ENCODE measurements at places on chromosomes 11 and 22.
A peak's percentile ranks its signal among the peaks of the same experiment; 100 is the strongest.

- no peak for DNase-seq
Measured at GRCh38 chr11:68593441-68593840, 90.9 kb upstream of the GAL start.

GRCh38 chr11:14656536-14657457, 13.2 kb downstream of the PDE3B start:
- no peak for DNase-seq

DNA sequence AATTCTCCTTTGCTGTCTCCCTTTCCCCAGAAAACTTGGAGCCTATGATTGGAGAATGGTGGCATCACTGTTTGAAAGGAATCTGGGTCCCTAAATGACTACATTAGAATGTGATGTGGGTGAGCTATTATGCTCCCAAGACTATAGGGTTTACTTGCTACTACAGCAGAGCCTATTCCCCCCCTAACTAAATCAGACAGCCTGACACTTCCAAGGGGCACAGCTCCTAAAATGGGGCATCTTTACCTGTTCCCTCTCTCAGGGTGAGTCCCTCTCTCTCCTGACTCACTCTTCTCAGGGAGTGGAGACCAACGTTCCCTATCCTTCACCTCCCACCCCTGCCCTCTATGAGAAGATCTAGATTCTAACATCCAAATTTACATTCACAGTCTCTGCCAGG, 775 bp upstream of the ISX start:
- no peak for DNase-seq

DNA sequence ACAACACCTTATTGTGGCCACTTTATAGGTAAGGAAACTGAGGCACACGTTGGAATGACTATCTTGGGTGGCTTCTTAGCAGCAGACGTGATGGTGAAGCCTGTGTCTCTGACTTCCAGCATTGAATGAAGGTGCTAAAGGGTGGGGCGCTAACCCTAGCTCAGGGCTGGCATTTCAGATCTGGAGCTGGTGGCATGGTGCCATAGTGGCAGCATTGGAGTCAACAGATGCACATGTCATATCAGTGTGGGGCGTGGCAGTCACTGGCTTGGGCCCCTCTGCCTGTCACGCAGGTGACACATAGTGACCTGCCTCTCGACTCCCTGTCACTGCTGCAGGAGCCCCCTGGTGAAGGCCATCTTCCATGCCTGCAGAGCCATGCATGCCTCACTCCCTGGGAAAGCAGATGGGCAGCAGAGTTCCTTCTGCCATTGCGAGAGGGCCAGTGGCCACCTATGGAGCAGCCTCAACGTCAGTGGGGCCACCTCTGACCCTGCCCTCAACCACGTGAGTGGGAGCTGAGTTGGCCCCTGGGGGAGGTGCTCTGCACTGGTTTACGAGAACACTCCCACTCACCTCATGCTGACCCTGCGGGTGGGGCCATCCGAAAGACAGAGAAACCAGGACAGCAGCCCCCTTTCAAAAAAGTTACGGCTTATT, 14.8 kb downstream of the SHISA8 start:
- no peak for DNase-seq

GRCh38 chr22:38871360-38872171, 450 bp downstream of the CBX6 start:
- no peak for DNase-seq

GRCh38 chr11:124884340-124884739, 13.3 kb downstream of the ROBO4 start:
- no peak for DNase-seq

DNA sequence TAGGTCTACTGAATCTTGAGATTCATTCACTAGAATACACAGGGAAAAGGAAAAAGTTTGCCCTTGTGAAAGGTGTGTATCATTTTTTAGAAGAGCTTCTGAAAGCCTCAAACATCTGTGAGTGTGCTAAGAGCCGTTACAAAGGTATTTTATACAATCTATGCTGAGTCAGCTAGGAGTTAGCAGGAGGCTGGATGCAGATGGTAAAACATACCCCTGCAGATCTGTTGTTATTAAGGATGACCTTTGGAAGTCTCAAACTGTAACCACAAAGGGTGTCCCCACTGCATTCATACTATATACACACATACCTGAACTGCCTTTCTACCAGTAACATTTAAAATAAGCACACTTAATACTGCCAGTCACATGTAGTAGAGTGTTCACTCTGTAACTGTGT, 8.4 kb upstream of the C11orf91 start:
- DNase-seq = no peak

DNA sequence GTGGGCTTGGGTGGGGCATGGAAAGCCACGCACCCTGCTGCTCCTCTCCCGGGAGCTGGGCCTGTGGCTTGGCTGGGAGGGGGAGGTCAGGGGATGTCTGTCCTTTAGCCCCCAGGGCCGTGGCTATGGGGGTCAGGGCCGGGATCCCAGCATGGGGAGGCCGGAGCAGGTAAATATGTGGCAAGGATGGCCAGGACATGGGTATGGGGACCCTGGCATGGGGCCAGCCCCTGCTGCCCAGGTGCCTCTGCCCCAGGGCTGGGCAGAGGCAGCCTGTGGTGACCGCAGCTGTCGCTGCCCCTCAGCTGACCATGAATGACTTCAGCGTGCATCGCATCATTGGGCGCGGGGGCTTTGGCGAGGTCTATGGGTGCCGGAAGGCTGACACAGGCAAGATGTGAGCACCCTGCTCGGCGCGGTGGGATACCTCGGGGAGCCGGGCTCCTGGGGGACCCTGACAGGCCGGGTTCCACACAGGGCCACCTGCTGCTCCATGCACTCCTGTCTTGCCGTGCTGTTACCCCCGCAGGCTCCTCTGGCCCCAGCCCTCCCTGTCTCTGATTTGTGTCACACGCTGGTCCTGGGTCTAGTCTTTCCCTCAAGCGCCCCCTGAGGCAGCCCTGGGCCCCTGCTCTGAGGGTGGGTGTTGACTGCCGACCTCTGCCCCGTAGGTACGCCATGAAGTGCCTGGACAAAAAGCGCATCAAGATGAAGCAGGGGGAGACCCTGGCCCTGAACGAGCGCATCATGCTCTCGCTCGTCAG, 8.1 kb upstream of the ANKRD13D start:
- no peak for DNase-seq

- DNase-seq = no peak
Measured at GRCh38 chr11:95337972-95338429, 107.0 kb upstream of the SESN3 start.

DNA sequence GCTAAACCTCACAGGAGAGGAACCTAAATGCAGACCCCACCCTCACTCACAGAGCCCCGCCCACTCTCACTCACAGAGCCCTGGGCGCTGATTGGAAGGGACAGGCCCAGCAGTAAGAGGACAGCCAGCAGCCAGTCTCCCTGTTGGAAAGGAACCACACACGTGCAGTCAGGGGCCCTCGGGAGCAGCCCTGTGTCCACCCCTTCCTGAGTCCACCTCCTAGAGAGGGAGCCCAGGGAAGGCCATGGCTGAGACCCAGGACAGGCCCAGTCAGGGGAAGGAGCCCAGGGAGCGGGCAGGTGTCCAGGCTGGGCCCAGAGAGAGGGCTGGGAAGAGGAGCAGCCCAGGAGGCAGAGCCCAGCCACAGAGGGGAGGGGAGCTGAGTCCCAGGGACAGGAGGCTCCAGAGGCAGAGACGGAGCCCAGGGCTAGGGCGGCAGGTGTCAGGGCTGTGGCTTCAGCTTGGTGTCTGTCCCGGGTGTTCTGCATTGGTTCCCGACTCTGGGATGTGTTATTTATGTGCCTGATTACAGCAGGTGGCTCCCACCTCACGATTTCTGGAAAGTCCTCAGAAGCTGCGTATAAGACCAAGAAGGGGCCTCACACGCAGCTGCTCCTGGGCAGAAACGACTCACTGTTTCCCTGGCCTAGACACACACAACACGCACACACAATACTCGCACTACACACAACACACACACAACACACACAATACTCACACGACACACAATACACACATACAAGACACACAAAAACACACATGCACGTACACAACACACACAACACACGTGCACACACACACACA, 9.0 kb upstream of the APOBEC3H start:
- no peak for DNase-seq

DNA sequence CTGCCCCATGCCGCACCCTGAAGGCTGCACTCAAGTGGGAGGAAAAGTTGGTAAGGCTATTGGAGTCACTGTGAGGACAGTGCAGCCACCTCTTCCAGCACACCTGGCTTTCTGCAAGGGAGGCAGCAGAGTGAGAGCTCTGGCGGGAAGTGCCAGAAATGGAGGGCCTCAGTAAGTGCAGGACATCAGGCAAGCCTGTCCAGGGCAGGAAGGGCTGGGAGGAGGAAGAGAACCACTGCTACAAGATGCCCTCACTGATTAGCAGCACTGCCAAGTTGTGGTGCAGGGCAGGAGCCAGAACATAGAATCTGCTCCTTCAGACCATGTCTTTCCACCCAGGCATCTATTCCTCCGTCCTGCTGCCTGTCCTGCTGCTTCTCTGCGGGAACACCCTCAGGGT, 61.2 kb upstream of the CLTCL1 start:
- no peak for DNase-seq

DNA sequence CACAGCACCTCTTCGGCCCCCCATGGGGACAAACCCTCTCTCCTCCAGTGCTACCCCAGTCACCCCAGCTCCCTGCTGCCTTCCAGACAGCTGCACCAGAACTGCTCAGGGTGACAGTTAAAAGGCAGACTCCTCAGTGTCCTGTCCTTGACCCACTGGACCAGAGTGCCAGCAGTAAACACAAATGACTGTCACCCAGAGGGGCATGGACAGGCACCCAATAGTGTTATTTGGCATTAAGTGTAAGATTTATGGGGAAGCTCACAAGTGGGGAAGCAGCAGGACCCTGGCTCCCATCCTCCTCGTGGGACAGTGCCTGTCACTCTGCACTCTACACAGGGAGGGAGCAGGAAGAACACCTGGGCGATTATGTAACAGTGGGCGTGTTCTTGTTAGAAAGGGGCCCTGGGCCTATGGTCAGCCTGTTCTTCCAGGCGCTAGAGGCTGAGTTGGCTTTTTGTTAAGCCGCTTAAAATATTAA, 5.0 kb downstream of the RPS19BP1 start:
- DNase-seq = no peak

DNA sequence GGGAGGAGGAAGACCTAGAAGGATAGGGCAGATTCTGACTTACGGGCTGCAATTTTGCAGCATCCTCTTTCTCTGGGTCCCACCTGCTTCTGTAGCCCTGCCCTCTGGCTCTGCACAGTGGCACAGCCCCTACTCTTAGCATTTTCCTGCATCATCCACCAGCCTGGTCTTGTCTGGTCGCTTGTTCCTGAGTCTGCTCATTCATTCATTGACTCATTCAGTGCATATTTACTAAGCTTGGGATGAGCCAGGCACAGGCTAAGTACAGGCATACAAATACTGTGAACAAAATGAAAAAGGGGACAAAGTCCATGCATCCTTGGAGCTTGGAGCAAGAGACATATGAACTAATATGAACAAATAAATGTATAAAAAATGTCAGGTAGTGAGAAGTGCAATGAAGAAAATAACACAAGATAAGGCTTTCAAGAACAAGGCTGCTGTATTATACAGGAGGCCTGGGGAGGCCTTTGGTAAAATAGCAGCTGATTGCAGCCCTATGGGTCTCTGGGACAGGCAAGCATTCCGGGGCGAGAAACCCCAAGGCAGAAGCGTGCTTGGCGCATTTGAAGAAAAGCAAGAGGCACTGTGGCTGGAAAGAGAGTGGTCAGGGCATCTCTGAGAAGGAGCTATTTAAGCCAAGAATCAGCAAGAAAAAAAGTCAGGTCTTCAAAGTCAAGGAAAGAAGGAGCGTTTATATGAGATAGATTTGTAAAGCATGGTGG, 108.0 kb upstream of the ALX4 start:
- DNase-seq = no peak

- DNase-seq = no peak
Measured at GRCh38 chr22:18965526-18966421, 29.7 kb upstream of the PRODH start.

- DNase-seq = no peak
Measured at GRCh38 chr11:112320668-112321067, 60.0 kb upstream of the PLET1 start.

GRCh38 chr11:32891657-32892354, 805 bp upstream of the QSER1 start:
- no peak for DNase-seq

GRCh38 chr11:65446446-65447277, 24.1 kb downstream of the NEAT1 start:
- DNase-seq = no peak

DNA sequence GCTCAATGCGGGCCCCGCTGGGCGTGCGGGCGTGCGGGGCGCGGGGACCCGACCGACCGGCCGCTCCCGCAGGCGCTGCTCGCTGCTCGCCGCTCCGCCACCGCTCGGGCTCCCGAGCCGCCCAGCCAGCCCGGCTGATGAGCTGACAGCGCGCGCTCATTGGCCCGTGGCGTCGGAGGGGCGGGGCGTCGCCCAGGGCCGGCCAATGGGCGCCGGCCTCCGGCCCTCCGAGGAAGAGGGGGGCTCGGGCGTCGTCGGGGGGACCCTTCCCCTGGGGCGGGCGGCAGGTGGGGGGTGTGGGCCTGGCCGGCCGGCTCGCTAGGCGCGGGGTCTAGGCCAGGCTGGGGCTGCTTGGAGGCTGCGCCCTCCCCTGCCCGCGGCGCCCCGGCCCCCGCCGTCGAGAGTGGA, at the start of gene SCUBE1:
Gene SCUBE1 (minus strand): TSS at position 111 of the 408 bp plus-strand sequence. CDS start 111 bp downstream, outside the sequence.
- DNase-seq = peak; percentile 38

GRCh38 chr11:113305440-113306336, 8.7 kb upstream of the TTC12 start:
- DNase-seq = peak; percentile 56

GRCh38 chr11:696955-697491, 1.4 kb downstream of the TMEM80 start:
- DNase-seq = no peak

DNA sequence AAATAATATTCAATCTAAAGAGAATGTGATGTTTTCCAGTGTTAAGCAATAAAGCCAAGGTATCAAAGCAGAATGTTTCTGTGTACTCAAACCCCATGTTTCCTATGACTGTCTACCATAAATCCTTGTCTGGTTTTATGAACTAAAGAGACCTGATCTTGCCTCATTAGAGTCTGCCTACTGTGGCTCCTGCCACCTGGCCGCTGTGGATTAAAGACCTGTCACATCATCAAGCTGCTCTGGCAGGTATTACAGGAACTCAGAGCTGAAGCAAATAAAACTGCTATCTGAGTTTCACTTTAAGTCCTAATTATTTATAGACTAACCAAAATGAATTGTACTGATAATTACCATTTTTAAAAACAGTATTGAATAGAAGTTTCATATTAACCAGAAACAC, 207.8 kb upstream of the CCDC90B start:
- no peak for DNase-seq

DNA sequence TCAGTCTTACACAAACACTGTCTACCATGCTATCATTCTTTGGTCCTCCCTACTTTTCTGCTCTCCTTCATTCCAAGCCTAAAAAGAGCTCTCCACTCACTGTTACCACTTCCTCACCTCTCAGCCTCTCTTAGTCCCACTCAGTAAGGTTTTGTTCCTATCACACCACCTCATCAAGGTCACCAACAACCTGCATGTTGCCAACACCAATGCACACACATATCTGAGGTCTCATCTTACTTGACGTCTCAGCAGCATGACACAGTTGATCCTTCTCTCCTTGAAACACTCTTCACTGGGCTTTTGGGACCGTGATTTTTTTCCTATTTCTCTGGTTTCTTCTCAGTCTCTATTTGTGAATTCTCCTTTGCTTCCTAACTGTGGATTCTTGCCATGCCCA, 8.1 kb downstream of the PISD start:
- DNase-seq = no peak

- no peak for DNase-seq
Measured at GRCh38 chr22:47654922-47655491, 892.6 kb downstream of the TBC1D22A start.

GRCh38 chr11:100163471-100163870, 523.6 kb upstream of the ARHGAP42 start:
- DNase-seq = no peak

- no peak for DNase-seq
Measured at GRCh38 chr22:40487663-40488249, 117.4 kb downstream of the SGSM3 start.
